Thymus (tissue), 14 donors: ENCODE measurements at places on chromosomes 3 and 15.

DNA sequence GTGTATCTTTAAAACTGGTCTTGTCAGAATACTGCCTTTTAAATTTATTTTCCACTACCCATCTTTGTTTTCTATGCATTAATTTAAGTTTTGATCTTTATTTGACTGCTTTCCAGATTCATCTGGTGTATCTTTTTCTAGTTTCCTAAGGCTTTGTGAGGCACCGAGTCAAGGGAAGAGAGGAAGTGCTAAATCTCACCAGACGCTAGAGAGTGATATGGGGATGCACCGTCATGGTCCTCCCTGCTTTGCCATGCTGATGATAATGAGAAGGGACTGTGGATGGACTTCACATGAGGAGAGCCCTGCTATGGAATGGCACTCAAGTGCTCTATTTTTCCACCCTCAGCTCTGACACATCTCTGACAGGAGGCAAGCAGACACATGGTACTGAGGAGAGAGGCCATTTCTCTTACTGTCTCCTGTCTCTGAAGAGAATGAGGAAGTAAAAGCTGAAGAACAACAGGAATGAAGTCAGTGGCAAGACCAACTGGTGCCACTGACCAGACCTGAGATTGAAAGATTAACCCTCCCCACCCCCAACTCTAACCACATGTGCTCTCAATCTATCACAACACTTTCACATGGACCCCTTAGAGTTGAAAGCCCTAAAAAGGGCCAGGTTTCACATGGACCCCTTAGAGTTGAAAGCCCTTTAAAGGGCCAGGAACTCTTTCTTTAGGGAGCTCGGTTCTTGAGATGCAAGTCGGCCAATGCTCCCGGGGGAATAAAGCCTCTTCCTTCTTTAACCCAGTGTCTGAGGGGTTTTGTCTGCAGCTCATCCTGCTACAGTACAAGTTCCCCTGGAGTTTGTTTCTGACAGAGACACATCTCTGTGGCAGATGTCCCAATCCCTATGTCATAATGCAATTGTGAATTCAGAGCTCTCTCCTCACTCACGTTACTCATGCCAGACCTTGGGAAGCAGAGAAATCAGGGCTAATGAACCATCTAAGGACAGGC lies at the start of gene IQCF2:
Gene IQCF2, plus strand, starts transcription at position 913 of the 963 bp plus-strand sequence. CDS start 52 bp downstream, outside the sequence.
- H3K27me3 ChIP-seq: no peaks in the 10 kb centered on the region
- no peak within 1 kb of the TSS for H3K27ac ChIP-seq
- no peak within 1 kb of the TSS for H3K4me3 ChIP-seq
- no peaks in the 10 kb centered on the region for H3K36me3 ChIP-seq
- no peak for DNase-seq
- H3K4me1 ChIP-seq: no peaks in the 10 kb centered on the region

DNA sequence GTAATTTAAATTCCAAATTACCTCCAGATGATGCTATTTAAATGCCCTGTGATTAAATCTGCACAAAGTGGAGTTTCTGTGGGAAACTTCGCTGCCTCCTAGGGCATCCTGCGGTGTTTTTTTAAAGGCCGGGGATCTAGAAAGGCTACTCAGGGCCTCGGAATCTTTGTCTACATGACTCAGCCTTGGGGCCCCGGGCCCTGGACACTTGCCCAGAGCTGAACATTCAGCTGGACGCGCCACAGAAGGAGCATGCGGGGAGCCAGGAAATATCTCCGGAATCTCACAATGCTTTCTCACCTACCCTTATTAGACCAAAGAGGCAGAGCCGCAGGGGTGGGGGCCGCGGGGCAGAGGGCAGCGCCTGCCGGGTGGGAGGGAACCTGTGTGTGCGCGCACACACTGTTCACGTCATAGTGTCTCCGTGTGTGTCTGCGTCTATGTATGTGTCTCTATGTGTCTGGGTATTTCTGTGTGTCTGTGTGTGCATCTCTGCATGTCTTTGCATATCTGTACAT lies 145.5 kb upstream of the TPM1 start:
- H3K36me3 ChIP-seq: no peaks in the 10 kb centered on the region
- H3K27ac ChIP-seq: no peak overlapping the region
- no peak overlapping the region for H3K4me3 ChIP-seq
- peaks cover 5% of the 10 kb centered on the region for H3K4me1 ChIP-seq

DNA sequence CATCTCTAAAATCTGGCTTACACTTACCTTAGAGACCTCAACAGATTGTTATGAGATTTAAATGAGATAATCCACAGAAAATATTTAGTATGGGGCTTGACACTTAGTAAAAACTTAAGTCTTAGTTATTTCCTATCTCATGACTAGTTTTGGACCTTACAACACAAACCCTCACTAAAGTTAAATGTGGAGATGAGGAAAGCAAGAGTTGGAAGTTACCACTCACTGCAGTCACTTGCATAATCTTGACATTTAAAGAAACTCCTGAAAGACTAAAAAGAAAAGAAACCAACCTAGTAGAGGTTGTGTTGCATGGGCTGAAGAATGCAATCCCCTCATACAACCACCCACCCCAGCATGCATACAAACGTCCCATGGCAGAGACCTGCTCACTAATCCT lies 40.1 kb downstream of the ITGB5 start:
- H3K4me3 ChIP-seq: no peak overlapping the region
- no peaks in the 10 kb centered on the region for H3K36me3 ChIP-seq
- no peaks in the 10 kb centered on the region for H3K4me1 ChIP-seq
- no peaks in the 10 kb centered on the region for H3K27me3 ChIP-seq
- no peak for DNase-seq

DNA sequence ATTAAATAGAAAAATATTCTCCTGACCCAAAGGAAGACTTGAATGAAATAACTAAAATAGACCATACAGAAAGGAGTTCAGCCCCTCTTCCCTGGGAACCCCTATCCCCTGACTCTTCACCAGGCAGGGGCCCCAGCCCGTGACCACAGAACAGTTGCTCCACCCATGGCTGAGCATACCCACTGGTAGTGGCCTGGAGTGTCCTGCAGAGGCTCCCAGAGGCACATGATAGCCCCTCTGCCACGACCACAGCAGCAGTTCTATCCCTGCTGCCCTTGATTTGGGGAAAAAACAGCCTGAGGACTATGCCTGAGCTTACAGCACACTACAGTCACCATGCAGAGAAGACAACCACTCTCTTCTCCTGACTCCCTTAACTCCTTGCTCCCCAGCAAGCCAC lies 31.8 kb downstream of the TTC14 start:
- no peak for DNase-seq
- H3K4me3 ChIP-seq: no peak overlapping the region
- no peaks in the 10 kb centered on the region for H3K4me1 ChIP-seq

GRCh38 chr3:102673271-102674115 lies 238.7 kb downstream of the ZPLD1 start:
- H3K27ac ChIP-seq: no peak overlapping the region
- DNase-seq: peak; percentile 42
- no peaks in the 10 kb centered on the region for H3K36me3 ChIP-seq

GRCh38 chr3:100761211-100761942 lies 52.1 kb downstream of the TFG start:
- no peaks in the 10 kb centered on the region for H3K4me1 ChIP-seq
- no peak overlapping the region for H3K4me3 ChIP-seq
- H3K27ac ChIP-seq: no peak overlapping the region

GRCh38 chr3:156579427-156579851 lies 24.5 kb upstream of the SSR3 start:
- H3K4me3 ChIP-seq: no peak overlapping the region
- DNase-seq: no peak
- H3K4me1 ChIP-seq: no peaks in the 10 kb centered on the region
- no peak overlapping the region for H3K27ac ChIP-seq
- H3K27me3 ChIP-seq: no peaks in the 10 kb centered on the region

DNA sequence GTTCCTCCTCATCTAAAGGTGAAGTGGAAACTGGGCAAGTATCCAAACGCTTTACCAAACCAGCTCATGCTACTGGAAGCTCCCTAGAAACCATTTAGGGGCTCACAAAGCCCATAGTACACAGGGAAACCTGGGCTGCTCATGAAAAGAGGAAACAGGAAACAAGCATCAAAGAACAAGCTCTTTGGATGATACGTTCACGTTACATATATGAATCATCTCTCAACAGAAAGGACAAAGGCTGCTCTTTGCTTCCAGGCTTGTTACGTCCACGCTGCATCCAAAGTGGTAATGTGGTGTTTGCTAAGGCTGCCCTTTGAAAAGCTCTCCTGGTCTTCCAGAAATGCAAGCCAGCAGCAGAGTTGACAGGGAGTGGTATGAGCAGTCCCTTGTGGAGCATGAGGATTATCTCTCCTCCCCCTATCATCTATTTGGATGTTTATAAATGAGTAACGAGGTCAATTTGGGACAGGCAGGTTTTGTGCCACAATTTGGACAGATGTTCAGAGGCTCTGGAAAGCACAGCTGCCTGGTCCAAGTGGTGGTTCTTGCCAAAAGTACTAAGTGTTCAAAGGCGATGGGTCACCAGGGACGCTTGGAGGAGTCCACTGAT lies 98.0 kb upstream of the RORA start:
- DNase-seq: no peak
- H3K4me3 ChIP-seq: no peak overlapping the region
- no peaks in the 10 kb centered on the region for H3K36me3 ChIP-seq
- H3K27me3 ChIP-seq: no peaks in the 10 kb centered on the region
- H3K4me1 ChIP-seq: no peaks in the 10 kb centered on the region

DNA sequence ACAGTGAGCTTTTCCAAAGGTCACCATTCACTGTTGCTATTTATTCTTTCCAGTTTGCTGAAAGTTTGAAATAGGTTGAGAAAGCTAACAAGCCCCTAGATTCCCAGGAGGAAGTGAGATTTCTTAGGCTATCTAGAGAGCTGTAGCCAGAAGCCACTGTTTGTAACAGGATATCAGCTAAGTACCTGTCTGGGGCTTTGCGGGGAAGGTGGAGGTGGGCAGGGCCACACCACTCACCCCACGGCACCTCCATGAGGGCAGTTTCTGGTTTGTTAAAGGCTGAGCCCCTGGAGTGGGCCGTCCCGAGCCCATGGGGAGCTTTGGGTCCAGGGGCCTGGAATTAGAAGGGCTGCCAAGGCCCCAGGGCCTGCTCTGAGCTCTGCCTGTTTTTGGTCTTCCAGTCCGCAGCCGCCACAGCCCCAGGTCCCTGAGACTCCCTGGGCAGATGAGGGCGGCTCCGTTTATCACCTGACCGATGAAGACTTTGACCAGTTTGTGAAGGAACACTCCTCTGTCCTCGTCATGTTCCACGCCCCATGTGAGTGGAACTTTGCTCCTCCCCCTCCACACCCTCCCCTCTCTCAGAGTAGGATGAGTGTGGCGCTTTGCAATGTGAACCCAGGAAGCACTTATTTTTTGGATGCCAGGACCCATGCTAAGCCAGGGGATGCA lies 63.4 kb downstream of the PDIA5 start:
- H3K36me3 ChIP-seq: no peaks in the 10 kb centered on the region
- no peak overlapping the region for H3K27ac ChIP-seq
- no peaks in the 10 kb centered on the region for H3K27me3 ChIP-seq
- no peak overlapping the region for H3K4me3 ChIP-seq
- DNase-seq: no peak

DNA sequence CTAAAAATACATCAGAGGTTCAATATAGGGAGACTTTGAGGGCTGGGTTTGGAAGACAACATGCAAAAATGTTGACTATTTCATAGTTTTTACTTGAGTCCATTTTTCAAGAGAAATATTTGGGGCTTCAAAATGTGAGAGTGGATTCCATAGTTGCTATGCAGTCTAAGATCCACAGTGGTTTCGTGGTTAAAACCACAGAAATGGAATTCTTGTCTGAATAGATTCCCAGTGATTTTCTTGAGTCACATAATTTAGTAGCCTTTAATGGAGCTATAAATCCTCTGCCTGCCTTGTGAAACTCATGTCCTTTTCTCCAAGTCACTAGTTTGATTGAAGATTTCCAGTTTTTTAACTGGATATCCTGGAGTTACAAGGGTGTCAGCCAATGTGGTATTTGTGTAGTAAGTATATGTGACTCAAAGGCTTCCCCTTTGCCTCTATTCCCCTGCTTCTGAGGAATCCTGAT lies 94.7 kb upstream of the RBMS3 start:
- DNase-seq: no peak
- H3K4me1 ChIP-seq: no peaks in the 10 kb centered on the region
- H3K36me3 ChIP-seq: no peaks in the 10 kb centered on the region
- H3K27ac ChIP-seq: no peak overlapping the region
- H3K4me3 ChIP-seq: no peak overlapping the region
- H3K27me3 ChIP-seq: no peaks in the 10 kb centered on the region

GRCh38 chr3:115792206-115792955 lies 169.1 kb downstream of the GAP43 start:
- no peak for DNase-seq
- H3K4me3 ChIP-seq: no peak overlapping the region
- H3K27ac ChIP-seq: no peak overlapping the region
- no peaks in the 10 kb centered on the region for H3K36me3 ChIP-seq
- H3K27me3 ChIP-seq: no peaks in the 10 kb centered on the region

- H3K27me3 ChIP-seq: no peaks in the 10 kb centered on the region
- no peak for DNase-seq
- peaks cover 28% of the 10 kb centered on the region for H3K36me3 ChIP-seq
- H3K4me1 ChIP-seq: peaks cover 93% of the 10 kb centered on the region
- H3K27ac ChIP-seq: peak overlapping the region; percentile 93
- no peak overlapping the region for H3K4me3 ChIP-seq
Measured at GRCh38 chr15:78055919-78056713, 21.4 kb downstream of the TBC1D2B start.

- no peak for DNase-seq
- H3K27me3 ChIP-seq: no peaks in the 10 kb centered on the region
- no peak overlapping the region for H3K27ac ChIP-seq
- H3K4me1 ChIP-seq: no peaks in the 10 kb centered on the region
- no peak overlapping the region for H3K4me3 ChIP-seq
Measured at GRCh38 chr15:43420435-43420834, 49.5 kb downstream of the TUBGCP4 start.

- DNase-seq: no peak
- no peaks in the 10 kb centered on the region for H3K4me1 ChIP-seq
- H3K27ac ChIP-seq: no peak overlapping the region
- no peaks in the 10 kb centered on the region for H3K27me3 ChIP-seq
Measured at GRCh38 chr3:129855170-129855831, 38.2 kb downstream of the TMCC1 start.

DNA sequence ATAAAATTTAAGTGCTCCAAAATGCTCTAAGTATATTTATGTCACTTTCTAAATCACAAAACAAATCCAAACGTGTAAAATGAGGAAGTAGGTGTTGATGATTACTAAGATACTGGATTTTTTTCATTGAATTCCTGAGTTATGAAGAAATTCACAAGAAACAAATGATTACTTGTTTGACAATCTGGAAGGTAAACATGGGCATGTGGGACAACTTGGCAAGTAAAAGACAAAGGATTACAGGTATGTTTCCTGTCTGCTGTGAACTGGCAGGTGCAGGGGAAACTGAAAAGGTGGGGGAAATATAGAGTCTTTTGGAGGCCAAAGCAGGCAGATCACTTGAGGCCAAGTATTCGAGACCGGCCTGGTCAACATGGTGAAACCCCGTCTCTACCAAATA lies 252.7 kb upstream of the AZI2 start:
- no peaks in the 10 kb centered on the region for H3K4me1 ChIP-seq
- no peak overlapping the region for H3K4me3 ChIP-seq
- H3K36me3 ChIP-seq: no peaks in the 10 kb centered on the region
- no peak overlapping the region for H3K27ac ChIP-seq
- DNase-seq: no peak

GRCh38 chr3:138688871-138689299 lies 80.3 kb downstream of the FAIM start:
- peak; percentile 2 for DNase-seq
- peaks cover 8% of the 10 kb centered on the region for H3K36me3 ChIP-seq
- H3K27me3 ChIP-seq: no peaks in the 10 kb centered on the region
- no peak overlapping the region for H3K27ac ChIP-seq
